ENCODE measurements at places on chromosomes 1 and 21. TPM values are rescaled to one million over a fixed set of nuclear protein-coding genes. Genes with fewer than 3 reads are reported as not detected.

Gene B3GALT2
- total RNA-seq: 148 TPM

Gene FCRL4
- not detected for total RNA-seq

Gene SLC25A34
- not detected for total RNA-seq

Gene IGSF9
- 5.3 TPM for total RNA-seq

Gene RXFP4
- total RNA-seq: not detected

Gene ZNF648
- under 0.01 TPM for total RNA-seq

Gene CADM3
- 115 TPM for total RNA-seq
